Activated T-helper 2 cell treated with anti-CD3 and anti-CD28 coated beads, Interferon-gamma antibody, Interleukin-2, Interleukin-4, amounts not matched to agents 10 μg/mL and 5 μg/mL and 100 μg/mL, durations not matched to agents 14 hours and 24 hours and 36 hours (primary cell): ENCODE measurements at places on chromosomes 13 and 19. TPM values are rescaled to one million over a fixed set of nuclear protein-coding genes. Genes with fewer than 3 reads are reported as not detected.

The APOC1 gene
- 3.1 and 6.4 TPM in 2 replicates for total RNA-seq

The DACT3 gene
- total RNA-seq, result 6.1 and 6.5 TPM in 2 replicates

The HTR2A gene
- not detected in 2 replicates for total RNA-seq

The ONECUT3 gene
- total RNA-seq, result not detected in 2 replicates

The ZNF580 gene
- 32.1 and 33.3 TPM in 2 replicates for total RNA-seq

The GPC5 gene
- 0.57 and 1.1 TPM in 2 replicates for total RNA-seq

The BRSK1 gene
- total RNA-seq, result 5.8 and 6.0 TPM in 2 replicates

The SYNGR4 gene
- total RNA-seq, result not detected in 2 replicates

The PCDH20 gene
- not detected in 2 replicates for total RNA-seq

The MYADM gene
- total RNA-seq, result 96.3 and 102 TPM in 2 replicates

The ARHGEF18 gene
- total RNA-seq, result 42.5 and 44.4 TPM in 2 replicates

The ZNF224 gene
- total RNA-seq, result 19.4 and 22.3 TPM in 2 replicates

The RFXAP gene
- 10.6 and 13.5 TPM in 2 replicates for total RNA-seq

The ZNF540 gene
- 0.41 and 0.46 TPM in 2 replicates for total RNA-seq

The CEP89 gene
- 17.3 and 18.0 TPM in 2 replicates for total RNA-seq

The ZNF225 gene
- 3.5 and 3.6 TPM in 2 replicates for total RNA-seq

The LRG1 gene
- 0.18 and 0.37 TPM in 2 replicates for total RNA-seq

The AZU1 gene
- not detected in 2 replicates for total RNA-seq

The ZNF534 gene
- not detected in 2 replicates for total RNA-seq

The FUT6 gene
- not detected in 2 replicates for total RNA-seq
